ENCODE measurements at places on chromosomes 5 and 9.

- DNase-seq, result no peak
These were observed 13.9 kb downstream of the TGFBI start for GRCh38 chr5:136042665-136043121.

DNA sequence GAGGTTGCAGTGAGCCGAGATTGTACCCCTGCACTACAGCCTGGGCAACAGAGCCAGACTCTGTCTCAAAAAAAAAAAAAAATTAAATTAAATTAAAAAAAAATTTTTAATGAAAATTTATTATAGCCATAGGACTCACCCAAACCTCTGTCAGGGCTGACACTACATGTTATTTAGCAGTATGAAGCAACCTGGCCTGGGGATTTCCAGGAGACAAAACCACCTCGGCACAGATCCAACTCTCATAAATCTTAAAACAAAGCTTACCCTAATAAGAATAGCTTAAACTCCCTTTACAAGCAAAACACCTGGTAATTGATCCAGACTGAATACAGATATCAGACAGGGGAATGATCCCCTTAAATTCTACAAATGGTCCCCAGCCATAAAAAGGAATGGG, 38.4 kb downstream of the PPP1R2B start:
- DNase-seq, result no peak

GRCh38 chr5:150254363-150254762, 35.2 kb downstream of the CAMK2A start:
- DNase-seq, result no peak

GRCh38 chr5:24791326-24791725, 146.5 kb upstream of the CDH10 start:
- DNase-seq, result no peak

- DNase-seq, result no peak
These were observed 9.7 kb downstream of the NREP start for GRCh38 chr5:111747337-111747736.

- no peak for DNase-seq
These were observed 32.2 kb downstream of the KCNV2 start for GRCh38 chr9:2749485-2749884.

DNA sequence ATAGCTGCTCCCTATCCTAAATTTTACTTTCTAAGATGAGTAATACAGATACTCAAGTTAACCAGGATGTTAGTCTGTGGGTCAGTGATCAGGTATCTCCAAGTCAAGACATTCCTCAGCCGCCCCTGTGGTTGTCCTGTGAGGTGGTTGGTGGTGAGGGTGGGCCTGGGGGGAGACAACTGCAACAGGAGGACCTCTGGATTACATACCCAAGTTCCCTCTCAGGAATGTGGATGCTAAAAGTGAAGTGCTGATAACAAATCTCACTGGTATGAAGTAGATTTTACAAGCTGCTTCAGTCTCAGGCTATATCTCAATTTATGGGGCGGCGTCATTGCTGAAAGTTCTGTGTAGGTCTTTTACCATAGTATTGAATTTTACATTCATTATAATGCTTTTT, 38.3 kb downstream of the SLC1A3 start:
- no peak for DNase-seq

- no peak for DNase-seq
These were observed 207.6 kb upstream of the CDKN2B start for GRCh38 chr9:22216730-22217172.

DNA sequence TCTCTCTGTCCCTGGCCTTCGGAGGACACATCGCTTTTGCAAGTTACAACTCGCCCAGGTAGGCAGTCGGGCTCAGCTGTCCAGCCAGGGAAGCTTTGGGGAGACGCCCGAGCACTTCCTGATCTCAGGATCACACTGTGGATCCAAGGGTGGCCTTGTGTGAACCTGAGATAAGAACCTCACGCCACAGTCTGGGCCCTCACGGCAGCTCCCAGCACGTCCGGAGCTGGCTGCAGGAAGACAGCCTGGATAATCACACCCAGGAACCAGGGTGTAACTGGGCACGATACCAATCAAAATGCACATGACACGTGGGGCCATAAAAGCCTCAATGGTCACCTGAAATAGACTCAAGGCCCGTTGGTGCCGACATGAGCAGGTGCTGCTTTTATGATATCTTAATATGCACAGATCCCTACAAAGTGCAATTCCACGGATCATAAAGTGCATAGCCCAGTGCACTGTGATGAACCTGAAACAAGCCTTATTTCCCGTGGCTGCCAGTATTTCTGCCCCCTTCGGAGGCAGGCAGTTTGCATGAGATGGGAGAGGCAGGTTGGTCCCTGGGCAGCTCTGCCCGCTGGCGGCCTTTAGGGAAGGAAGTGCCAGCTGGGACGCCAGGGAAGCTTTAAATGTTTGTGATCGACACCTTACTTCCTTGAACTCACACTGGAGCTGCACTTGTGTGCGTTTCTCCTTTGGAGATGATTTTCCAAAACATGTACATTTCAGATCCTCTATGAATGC, 14.5 kb downstream of the SLC6A18 start:
- DNase-seq, result no peak

DNA sequence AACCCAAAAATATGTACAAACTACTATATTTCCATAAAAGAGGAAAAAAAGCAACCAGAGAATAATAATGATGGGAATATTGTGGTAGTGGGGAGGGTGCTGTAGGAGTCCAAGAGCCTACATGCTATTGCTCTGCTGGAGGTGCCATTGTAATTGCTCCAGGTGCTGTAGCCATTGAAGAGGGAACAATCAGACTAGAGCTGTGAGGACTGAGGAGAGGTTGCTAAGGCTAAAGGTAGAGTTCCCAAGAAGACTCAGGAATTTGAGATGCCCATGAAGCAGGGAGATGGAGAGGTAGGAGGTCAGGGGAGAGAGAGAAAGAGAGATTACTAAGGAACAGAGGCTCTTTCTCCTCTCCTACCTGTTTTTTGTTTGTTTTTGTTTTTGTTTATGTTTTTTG, 394.0 kb downstream of the DMRTA1 start:
- no peak for DNase-seq

DNA sequence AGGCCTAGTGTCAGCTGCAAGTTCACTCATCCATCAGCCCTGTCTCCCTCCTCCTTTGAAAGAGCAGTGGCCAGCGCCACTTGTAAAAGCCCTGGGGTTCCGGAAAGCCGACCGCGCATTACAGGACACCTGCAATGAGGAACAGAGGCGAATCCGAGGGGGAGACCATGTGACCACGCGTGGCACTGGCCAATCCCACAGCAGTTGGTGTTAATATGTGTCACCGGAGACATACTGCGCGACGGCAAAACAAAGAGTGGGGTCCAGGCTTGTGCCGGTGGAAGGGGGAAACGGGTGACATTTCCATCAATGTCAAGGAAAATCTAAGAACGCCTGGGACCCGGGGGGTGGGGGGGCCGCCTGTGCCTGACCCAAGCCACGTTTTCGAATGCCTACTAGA, 480.8 kb downstream of the SPATA31A7 start:
- DNase-seq, result no peak

Data from activated naive CD4-positive, alpha-beta T cell treated with anti-CD3 and anti-CD28 coated beads, Interleukin-2, amount 50 U/mL, for 16 hours (primary cell).